T-helper 17 cell (primary cell): ENCODE measurements at places on chromosomes 12 and 14. TPM values are rescaled to one million over a fixed set of nuclear protein-coding genes. Genes with fewer than 3 reads are reported as not detected.

Gene RNF10
- 372 TPM for total RNA-seq

Gene PRKD1
- not detected for total RNA-seq

Gene KRT3
- not detected for total RNA-seq

Gene CD4
- total RNA-seq: 187 TPM

Gene SLC25A21
- not detected for total RNA-seq

Gene PTPRQ
- not detected for total RNA-seq

Gene ZFHX2
- 0.16 TPM for total RNA-seq

Gene SERPINA10
- not detected for total RNA-seq

Gene LRFN5
- total RNA-seq: not detected

Gene SYCP3
- total RNA-seq: 0.47 TPM

DNA sequence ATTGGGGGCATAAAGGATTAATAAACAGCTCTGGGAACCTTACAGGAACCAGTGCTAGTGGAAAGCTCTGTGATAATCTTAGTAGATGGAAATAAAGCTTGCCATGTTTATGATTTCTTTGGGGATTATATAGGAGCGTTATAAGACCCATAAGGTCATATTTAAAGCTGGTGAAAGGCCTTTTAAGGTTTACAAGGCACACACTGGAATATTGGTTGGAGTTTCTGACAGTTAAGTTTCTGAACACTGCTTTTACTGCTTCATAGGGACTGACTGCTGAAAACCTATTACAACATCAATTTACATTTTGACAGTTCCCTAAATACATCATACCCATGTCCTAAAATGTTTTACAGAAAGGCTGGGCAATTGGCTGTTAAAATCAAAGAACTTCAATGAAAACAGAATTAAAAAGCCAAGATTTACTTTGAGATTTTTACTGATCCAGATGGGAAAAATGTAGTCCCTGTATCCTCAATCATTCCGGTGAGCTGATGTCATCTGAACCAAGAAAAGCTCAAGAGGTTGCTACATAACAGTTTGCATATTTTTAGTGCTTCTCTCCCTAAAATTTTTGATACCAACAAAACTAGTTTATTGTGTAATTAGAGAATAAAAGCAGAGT is 153.7 kb upstream of the IGF1 start:
- no peak for DNase-seq

GRCh38 chr12:102568276-102568675 is 87.9 kb upstream of the IGF1 start:
- no peak for DNase-seq

DNA sequence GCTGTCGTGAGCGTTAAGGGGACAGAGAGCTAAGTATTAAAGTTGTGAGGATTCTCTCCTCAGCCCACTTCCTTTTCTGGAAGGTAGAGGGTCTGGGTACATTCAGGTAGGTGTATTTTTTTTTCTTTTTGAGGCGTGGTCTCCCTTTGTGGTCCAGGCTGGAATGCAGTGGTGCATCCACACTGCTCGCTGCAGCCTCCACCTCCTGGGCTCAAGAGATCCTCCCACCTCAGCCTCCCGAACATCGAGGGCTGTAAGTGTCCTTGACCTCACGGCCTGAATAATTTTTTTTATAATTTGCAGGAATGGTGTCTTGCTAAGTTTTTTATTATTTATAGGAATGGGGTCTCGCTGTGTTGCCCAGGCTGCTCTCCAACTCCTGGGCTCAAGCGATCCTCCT is 1.4 kb downstream of the PUS1 start:
- DNase-seq: no peak

DNA sequence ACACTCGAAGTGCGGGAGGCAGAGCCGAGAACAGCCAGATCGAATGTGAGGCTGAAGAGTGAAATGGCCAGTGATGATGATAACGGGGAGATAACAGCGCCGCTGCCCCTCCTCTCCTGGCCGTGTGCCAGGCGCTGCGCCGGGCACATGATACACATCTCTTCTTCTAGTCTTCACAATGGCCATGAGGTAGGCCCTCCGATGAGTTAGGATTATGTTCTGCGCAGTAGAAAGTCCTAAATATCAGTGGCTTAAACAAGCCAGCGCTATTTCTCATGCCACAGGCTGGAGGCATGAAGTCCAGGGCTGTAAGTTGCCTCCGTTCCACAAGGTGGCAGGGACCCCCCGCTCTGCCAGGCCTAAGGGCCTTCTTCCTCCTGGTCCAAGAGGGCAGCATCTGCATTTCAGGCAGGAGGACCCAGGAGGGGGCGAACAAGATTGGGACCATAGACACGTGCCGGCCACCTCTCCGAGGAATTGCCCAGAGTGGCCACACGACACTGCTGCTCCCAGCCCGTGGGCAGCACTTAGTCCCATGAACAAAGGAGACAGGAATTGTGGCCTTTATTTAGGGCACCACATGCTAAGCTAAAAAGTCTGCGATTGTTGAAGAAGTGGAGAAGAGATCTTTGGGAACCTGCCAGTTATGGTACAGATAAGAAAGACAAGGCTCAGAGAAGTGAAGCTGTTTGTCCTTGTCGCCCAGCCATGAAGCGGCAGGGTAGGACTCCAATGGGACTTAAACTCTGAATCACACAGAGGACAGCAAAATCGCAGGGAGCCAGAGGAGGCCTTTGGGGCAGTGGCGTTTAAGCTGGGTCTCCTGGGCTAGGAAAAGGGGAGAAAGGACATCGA is 10.9 kb upstream of the HVCN1 start:
- DNase-seq: no peak

GRCh38 chr12:15165012-15165659 is 56.1 kb downstream of the RERG start:
- DNase-seq: no peak

DNA sequence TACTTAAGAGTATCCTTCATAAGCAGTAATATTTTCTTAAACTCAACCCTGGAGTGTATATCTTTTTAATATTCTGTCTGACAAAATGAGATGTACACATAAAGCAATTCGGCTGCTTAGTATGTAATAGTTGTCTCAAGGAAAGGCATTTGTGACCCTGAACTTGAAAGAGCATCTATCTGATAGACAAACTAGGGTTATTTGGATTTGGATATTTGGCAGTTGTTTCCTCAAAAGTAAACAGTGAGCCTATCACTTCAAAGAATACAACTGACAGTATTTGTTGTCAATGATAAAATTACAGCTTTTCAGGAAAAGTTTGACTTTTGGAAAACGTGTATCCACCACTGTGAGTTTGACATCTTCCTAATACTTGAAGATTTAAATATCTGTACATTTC is 123.4 kb downstream of the TGFB3 start:
- DNase-seq: no peak

GRCh38 chr14:34368115-34368970 is 93.7 kb downstream of the SPTSSA start:
- no peak for DNase-seq

GRCh38 chr12:83136411-83136810 is 449.7 kb downstream of the TMTC2 start:
- DNase-seq: no peak

GRCh38 chr12:48122065-48122834 is 3.1 kb downstream of the PFKM start:
- no peak for DNase-seq

DNA sequence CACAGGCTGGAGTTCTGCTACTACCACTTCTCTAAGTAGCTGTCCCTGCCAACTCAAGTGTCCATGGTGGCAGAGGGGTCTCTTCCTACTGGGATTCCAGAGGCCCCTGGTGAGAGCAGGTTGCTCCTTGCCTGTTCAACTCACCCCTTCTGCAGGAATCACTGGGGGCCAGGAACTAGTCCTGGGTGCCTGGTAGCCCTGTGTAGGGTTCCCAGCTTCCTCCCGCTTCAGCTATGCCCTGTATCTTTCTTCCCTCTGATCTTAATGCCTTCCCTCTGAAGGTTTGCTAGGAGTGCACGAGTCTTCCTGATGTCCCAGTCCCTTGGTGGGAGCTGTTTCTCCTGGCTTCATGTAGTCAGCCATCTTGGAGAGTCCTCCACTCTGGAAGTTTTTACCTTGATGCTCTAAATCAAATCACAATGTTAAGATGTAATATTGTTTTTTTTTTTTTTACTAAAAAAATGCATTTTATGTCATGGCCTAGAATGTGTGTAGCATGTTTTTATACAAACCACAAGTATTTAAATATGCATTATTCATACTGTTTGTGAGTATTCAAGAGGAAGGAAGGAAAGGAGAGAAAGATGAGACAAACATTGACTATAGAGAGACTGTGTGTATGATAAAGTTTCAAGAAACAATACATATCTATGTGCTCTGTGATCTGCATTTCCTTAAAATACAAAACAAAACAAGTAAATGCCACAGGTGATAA is 54.7 kb downstream of the FRS2 start:
- DNase-seq: no peak

GRCh38 chr12:110742096-110742717 is 484 bp downstream of the PPP1CC start:
- DNase-seq: no peak

- no peak for DNase-seq
These were observed 42.4 kb upstream of the GPATCH2L start for GRCh38 chr14:76109087-76109880.

GRCh38 chr14:99055816-99056215 is 216.2 kb downstream of the BCL11B start:
- no peak for DNase-seq

DNA sequence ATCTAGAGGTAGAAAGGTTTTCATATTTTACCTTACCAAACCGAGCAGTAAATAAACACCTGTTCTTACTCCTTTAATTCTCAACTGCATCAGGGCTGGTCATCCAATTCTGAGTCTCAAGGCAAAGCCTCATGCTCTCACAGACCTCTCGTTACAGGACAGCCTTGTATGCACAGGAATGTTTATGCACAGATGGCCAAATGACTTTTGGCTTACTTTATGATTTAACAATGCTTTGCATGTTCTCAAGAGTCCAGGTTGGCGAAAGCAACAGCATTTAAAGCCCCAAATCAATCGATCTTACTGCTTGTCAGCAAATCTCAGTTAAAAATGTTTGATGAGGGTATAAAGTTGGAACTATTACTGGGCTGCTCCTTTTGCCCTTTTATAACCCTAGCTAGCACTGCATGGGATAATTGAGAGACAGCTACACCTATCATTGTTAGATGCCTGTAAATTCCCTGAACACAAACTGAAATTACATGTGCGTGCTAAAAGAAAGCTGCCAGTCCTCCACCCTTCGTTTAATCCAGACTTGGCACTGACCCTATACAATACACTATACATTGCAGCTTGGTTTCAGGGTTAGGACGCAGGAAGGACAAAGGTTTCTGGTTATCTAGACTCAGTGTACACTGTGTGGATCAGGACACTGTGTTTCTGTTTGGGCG is 63.6 kb downstream of the TMCC3 start:
- DNase-seq: no peak

GRCh38 chr14:104678346-104678745 is 11.1 kb upstream of the INF2 start:
- DNase-seq: no peak

DNA sequence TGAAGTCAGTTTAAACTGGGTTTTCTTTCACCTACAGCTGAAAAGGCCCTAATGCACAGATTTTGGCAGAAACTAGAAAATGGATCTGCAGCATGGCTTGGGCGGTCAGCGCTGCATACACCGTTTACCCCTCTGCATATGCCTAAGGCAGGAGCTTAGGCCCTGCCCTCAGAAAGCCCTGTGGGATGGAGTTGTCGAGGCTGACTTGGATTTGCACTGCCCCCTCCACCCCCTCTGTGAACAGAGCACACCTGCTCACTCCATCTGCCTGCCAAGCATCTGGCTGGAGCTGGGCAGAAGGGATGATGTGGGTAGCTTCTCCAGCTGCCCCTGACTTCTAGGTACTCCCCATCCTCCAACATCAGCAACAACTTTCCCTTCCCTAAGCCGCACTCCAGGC is 41.9 kb downstream of the TTC7B start:
- no peak for DNase-seq

DNA sequence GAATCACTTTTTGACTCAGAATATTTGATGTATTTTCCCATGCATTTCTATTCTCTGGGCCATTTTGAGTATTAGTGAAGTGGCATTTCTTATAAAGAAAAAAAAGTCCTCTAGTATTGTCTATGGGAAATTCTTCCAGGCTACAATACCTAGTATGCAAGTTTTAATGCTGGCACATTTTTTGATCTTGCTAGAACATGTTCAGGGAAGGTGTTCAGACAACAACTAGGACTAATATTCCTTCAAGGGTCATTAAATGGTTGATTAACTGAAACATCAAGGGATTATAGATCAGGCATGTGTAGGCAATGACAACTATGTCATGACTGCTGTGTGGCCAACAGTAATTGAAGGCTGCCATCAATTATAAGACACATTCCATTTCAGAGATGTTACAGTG is 7.7 kb downstream of the CCDC184 start:
- DNase-seq: no peak

- DNase-seq: no peak
These were observed 18.1 kb downstream of the CLEC2B start for GRCh38 chr12:9851050-9851449.

GRCh38 chr12:29622251-29622650 is 124.8 kb upstream of the OVCH1 start:
- no peak for DNase-seq

DNA sequence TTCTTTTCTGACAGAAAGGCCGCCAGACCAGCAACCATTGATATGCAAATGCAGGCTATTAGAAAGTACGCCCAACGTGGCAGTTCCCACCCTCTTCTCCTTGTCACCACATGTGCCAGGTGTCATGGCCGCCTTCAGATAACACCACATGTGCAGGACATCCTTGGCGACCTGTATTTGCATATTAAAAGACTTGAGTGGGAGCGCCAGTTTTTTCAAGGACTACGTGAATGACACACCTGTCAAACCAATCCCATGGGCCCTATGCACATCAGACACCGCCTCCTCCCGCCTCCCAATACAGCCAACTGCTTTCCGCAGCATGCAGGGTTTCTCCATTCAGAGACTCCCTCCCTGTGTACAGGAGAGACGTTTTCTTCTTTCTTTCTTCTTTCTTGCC is 318.6 kb upstream of the FAR2 start:
- no peak for DNase-seq
